ENCODE measurements at places on chromosomes 4 and X. TPM values are rescaled to one million over a fixed set of nuclear protein-coding genes. Genes with fewer than 3 reads are reported as not detected.
A peak's percentile ranks its signal among the peaks of the same experiment; 100 is the strongest.

GRCh38 chrX:74423289-74423998 is 2.2 kb downstream of the SLC16A2 start:
- no peak for DNase-seq

DNA sequence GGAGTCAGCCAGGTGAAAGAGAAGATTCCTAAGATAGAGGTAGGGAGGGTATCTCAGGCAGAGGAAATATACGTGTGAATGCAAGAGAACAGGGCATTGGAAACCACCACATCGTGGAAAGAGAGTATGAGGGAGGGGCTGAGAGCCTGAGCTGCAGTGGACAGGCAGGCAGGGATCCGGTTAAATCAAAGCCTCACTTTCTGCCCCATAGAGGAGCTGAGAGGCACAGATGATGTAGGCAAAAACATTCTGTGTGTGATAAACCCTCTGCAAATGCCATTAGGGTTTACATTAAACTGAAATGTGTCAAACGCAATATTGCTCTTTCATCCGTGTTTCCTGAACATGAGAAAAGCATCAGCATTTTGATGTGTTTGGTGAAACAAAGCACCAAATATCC is 298.1 kb upstream of the TAPT1 start:
- peak; percentile 11 for DNase-seq

- no peak for DNase-seq
These were observed 1958.7 kb upstream of the IGFBP7 start for GRCh38 chr4:59068722-59069418.

DNA sequence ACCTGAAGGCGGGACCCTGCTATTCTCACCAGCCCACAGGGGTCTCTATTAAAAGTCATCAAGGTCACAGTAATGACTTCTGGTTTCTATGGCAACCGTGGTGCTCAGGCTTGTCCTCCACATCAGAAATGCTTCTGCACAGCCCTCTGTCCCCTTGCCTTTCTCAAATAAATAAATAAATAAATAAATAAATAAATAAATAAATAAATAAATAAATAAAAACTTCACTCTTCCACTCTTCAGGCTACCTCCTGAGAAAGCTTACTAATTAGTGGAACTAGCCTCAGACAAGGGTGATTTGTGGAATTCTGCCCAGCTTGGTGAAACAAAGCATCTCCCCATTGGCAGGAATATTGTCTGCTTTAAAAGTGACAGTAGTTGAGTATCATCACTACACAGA is 5.5 kb upstream of the RAB40A start:
- no peak for DNase-seq

- DNase-seq, result no peak
These were observed 1073.7 kb downstream of the PCDH7 start for GRCh38 chr4:31793907-31794306.

- DNase-seq, result no peak
These were observed 13.8 kb downstream of the RNF4 start for GRCh38 chr4:2482693-2483092.

GRCh38 chrX:124211312-124211942 is 121.0 kb upstream of the TEX13D start:
- no peak for DNase-seq

GRCh38 chr4:121484633-121485032 is 103.8 kb upstream of the QRFPR start:
- no peak for DNase-seq

The HOPX gene
- 326 TPM for polyA plus RNA-seq

GRCh38 chr4:3301450-3302172 is 8.8 kb downstream of the RGS12 start:
- no peak for DNase-seq

- no peak for DNase-seq
These were observed 193.7 kb downstream of the RASL11B start for GRCh38 chr4:53055716-53056403.

- DNase-seq, result peak; percentile 45
These were observed 41.3 kb upstream of the GPC3 start for GRCh38 chrX:134026565-134027311.

The CSN1S1 gene
- polyA plus RNA-seq, result not detected

DNA sequence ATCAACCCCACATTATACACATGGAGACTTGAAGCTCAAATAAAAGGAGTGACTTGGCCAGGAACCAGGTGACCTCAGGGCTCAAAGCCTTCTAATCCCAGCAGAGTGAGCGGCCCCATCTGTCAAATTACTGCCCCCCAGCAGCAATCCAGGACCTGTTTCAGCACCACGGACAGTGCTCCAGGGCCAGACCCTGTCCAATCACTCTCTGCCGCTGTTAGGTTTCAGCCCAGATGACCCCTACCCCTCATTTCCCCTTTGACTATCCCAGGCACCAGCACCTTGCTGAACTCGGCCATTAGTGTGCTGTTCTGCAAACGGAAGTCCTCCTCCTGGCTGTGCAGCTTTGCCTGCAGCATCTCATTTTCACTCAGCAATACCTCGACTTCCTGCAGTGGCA is 5.1 kb downstream of the GRIPAP1 start:
- DNase-seq, result no peak

- DNase-seq, result no peak
These were observed 333.8 kb upstream of the TENM3 start for GRCh38 chr4:181909368-181909767.

The CT55 gene
- polyA plus RNA-seq, result 0.12 TPM

DNA sequence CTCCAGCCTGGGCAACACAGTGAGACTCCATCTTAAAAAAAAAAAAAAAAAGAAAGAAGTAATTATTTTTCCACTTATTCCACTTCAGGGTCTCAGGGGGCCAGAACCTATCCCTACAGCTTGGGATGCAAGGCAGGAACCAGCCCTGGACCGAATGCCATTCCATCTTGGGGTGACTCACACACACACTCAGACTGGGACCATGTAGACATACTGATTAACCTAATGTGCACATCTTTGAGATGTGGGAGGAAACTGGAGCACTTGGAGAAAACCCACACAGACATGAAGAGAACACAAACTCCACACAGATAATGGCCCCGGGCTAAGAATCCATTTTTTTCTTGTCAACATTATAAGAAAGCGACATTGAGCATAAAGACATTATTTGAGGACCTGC is 132.5 kb downstream of the PTTG2 start:
- no peak for DNase-seq

- DNase-seq, result no peak
These were observed 21.0 kb downstream of the MSX1 start for GRCh38 chr4:4880492-4880891.

GRCh38 chr4:110268790-110269189 is 70.4 kb upstream of the ELOVL6 start:
- no peak for DNase-seq

DNA sequence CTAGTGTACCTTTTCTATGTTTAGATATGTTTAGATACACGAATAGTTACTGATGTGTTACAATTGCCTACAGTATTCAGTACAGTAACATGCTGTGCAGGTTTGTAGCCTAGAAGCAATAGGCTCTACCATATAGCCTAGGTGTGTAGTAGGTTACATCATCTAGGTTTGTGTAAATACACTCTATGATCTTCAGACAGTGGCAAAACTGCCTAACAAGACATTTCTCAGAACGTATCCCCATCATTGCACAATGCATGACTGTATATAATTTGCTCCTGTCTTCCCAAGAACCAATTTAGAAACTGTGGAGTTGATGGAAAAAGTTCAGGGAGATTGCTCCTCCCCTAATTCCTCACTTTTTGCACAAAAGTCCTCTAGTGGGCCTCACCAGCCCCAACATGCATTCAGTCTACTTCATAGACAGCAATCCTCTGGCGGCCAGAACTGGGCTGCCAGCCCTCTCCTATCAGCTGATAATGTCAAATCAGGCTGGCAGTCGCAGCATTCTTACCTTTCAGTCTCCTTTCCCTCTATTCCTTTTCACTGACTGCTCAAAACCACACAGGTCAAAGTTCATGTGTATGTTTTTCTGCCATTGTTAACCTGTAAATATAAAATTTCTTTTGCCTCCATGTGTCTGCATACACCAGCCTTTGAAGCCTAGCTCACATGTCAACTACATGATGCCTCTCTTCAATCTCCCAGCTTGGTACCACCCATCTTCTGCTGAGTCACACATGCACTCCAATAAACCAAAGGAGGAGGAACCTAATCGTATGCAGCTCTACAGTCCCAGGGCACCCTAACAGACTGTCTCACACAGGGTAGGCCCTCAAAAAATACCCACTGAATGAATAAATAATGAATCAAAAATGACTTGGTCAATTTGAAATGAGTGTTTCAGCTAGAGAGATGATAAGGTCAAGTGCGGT is 32.0 kb downstream of the BCLAF3 start:
- no peak for DNase-seq

DNA sequence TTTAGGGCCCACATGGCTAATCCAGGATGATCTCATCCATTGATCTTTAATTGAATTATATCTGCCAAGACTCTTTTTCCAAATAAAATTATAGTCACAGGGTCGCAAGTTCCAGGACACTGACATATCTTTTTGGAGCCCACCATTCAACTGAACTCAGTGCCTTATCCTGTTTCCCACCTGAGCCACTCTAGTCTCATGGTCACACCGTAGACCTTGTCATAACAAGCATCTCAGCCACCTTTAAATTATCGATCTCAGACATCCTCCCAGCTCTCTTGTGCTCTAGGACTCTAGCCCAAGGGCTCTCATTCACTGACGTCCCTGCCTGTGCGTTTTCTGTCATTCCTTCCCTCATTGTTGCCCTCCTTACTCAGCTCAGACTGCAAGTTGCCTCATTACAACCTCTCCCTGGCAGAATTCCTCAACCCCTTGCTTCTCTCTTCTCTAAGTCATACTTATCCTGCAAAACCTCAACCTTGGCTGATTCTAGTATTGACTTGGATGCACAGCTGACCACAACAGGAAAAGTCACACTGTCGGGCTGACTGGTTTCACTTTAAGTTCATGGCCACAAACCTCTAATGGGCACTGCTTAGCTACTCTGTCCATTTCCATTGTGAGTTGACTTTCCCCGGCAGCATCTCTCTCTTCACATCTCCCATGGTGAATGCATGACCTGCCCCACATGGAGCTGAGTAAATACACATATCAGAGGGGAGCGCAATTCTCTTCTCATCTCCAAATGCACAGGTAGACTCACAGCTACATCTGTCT is 91.0 kb upstream of the TRIM2 start:
- DNase-seq, result no peak

The GPR173 gene
- polyA plus RNA-seq, result 36.3 TPM

The FAM53A gene
- polyA plus RNA-seq, result 1.5 TPM

- no peak for DNase-seq
These were observed 111.7 kb downstream of the PABPC4L start for GRCh38 chr4:134089885-134090284.

DNA sequence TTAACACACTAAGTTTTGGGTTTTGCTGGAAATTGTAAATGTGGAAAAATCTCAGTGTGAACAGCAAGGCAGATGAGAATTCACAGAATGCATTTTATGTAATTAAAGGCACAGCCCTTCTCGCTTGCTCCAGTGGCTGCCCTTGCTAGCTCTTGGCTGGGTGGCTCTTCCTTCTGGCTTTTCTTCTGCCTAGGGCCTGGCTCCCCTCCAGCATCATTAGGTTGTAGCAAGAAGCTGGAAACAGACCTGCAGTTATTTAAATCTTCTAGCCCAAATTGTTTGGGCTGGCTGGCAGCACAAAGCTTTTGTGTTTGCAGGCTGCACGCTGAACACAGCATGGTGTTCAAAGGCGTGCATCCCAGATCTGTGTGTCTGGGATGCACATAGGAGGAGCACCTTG is 56.5 kb downstream of the LIMCH1 start:
- peak; percentile 96 for DNase-seq

The SPARCL1 gene
- 2,377 TPM for polyA plus RNA-seq

DNA sequence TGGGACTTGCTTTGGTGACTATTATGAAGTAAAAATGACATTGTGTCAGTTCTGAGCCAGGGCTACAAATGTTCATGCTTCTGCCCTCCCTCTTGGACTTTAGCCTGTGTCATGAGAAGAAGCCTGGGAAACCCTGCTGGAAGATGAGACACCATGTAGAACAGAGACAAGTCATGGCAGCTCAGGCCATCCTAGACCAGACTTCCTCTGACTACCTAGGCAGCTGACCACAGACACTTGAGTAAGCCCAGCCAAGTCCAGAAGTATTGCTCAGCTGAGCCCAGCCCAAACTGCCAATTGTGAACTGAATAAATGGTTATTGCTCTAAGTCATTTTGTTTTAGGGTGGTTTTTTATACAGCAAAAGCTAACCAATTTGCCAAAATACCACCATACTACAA is 467.6 kb upstream of the CNKSR2 start:
- no peak for DNase-seq

- peak; percentile 15 for DNase-seq
These were observed 33.2 kb upstream of the MID1IP1 start for GRCh38 chrX:38768079-38768478.

GRCh38 chrX:9352243-9352642 is 112.6 kb upstream of the TBL1X start:
- DNase-seq, result no peak

DNA sequence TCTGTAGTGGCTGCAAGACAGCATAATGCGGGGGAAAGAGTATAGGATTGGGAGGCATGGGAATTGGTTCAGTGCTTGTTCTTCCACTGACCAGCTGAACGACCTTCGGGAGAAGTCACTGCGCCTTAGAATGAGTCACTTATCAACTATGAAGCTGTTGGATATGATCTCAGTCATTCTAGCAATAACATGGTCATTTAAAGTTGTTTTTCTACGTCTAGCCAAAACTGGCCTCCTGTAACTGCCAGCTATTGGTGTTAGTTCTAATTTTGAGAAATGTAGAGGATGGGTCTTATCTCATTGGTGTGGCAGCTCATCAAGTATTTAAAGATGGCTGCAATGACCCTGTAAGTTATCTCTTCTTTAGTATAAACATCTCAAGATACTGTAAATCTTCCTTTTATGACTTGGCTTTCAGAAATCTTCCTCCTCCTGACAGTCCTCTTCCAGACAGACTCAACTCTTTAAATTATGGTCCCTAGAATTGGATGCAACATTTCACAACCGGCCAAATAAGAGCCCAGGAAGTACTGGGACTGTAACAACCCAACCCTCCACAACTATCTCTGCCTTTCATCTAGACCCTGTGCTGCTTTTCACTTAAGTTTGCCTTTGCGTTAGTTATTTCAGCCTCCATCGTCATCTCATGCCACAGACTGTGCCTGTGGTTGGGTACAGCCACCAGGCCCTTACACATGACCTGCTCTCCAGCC is 243.3 kb downstream of the CBR4 start:
- no peak for DNase-seq

- DNase-seq, result no peak
These were observed 635.0 kb upstream of the TENM3 start for GRCh38 chr4:181608181-181608580.

The SMIM10L2A gene
- polyA plus RNA-seq, result 47.0 TPM

The CYLC1 gene
- polyA plus RNA-seq, result not detected

DNA sequence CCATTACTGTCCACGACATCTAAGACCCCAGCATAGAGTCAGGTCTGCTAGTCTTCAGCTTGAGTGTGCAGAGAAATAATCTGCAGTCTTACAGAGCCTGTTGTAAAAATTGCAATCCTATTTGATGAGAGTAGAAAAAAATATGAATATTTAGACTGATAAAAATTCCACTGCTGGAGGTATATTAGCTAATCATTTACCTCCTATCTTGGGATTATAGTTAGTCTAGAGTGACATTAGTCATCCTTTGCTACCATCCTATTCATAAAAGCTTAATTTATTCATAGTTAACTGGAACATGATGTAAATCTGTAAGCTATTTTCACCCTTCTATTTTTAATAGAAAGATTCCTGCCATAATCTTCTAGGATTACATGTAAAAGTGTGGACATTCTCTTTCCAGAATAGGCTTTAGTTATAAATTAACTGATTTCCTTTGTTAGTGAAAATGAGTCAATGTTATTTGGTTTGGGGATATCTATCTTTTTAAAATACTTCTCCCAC is 26.7 kb downstream of the C4orf54 start:
- no peak for DNase-seq

- DNase-seq, result no peak
These were observed 18.0 kb downstream of the PPEF1 start for GRCh38 chrX:18725310-18725943.

Data from spinal cord (tissue), 10 donors.